ENCODE measurements at places on chromosomes 1 and 21. TPM values are rescaled to one million over a fixed set of nuclear protein-coding genes. Genes with fewer than 3 reads are reported as not detected.

The FCRL5 gene
- total RNA-seq = not detected

The ESPN gene
- 2.4 TPM for total RNA-seq

The OR6K3 gene
- not detected for total RNA-seq

The CYP4X1 gene
- total RNA-seq = 2.3 TPM

The RNASEL gene
- 11.4 TPM for total RNA-seq

The BCAR3 gene
- total RNA-seq = 97.4 TPM

The PRAMEF33 gene
- total RNA-seq = not detected

The TSTD1 gene
- total RNA-seq = 38.3 TPM

The GPR52 gene
- total RNA-seq = 0.34 TPM
